Immature natural killer cell (primary cell): ENCODE measurements at places on chromosomes 5 and 9.

- DNase-seq: no peak
Measured at GRCh38 chr5:55104946-55105701, 2.7 kb downstream of the GZMA start.

DNA sequence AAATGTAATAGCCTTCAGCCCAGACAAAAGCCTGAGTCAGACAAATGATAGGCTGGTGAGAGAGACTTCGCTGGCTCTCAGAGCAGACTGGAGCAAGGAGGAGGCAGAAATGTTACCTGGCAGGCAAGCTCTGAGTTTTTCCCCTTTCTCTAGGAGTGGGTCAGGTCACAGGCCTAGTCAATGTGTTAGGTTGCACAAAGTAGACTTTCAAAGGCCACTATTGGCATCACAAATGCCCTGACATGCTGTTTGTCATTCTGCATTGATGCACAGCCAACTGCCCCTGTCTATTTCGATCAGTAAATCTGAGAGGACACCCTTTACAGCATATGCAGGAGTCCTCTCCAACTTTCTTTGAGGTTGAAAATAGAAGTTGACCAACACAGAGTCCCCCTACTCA is 15.5 kb upstream of the C1QTNF3 start:
- no peak for DNase-seq

DNA sequence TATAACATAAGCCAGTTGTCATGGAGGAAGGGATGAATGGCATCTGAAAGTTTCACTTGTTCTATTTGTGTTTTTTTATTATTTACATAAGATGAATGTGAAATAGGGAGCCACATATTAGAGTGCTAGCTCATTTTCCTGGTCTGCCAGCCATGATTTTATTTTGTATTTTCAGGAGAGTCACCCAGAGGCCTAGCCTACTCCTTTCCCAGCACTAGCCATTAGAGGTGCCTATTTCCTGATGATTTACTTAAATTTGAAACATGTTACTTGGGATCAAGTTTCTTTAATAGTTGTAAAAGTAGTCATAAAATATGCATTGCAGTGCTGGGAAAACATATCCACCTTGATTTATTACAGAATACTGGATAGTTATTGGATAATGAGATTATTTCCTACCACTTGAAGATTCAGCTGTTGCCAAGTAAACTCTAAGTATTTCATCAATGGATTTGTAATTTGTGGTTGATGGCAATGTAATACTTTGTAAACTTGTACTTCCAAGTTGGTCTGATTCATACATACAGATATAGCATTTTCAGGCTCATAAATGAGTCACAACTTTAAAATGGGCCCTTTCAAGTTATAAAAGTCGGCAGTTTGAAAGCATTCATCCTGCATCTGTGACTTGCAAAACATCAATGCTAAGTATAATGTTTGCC is 50.8 kb downstream of the KCNN2 start:
- no peak for DNase-seq

DNA sequence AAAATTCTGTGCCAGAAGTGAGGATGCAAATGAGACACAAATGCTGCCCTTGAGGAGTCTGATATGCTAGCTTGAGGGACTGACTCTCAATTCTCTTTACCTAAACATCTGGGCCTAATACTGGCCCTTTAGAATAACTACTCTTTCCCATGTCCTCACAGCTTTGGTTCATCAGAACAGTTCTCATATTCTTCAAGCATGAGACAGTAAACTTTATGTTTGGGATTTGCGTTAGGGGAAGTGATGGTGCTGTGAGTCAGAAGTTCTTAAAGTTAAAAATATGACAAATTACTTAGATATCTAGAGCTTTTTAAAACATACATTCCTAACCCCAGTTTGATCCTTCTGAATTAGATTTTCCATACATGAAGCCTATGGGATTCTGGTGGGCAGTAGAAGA is 665.0 kb upstream of the RGMB start:
- DNase-seq: no peak

DNA sequence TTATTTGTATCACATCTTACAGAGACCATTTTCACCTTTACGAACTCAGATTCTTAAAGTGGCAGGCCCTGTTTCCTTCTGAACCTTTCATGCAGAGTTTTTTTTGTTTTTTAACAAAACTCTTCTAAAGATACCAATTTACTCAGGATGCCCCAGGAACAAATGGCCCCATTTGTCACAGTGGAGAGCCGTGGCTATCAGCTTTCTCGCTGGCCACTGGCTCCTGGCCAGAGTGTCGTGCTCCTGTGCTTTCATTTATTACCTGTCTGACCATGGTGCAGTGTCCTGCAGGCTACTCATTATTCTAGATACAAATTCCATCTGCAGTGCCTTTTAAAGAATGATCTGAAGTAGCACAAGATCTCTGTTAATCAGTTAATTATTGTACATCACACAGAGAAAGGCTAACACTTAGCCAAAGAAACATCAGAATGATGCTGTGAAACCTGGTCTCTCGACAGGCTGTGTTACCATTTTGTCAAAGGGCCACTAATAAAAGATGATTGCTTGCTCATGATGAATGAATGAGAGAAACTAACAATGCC is 27.8 kb downstream of the ADRA1B start:
- DNase-seq: no peak

DNA sequence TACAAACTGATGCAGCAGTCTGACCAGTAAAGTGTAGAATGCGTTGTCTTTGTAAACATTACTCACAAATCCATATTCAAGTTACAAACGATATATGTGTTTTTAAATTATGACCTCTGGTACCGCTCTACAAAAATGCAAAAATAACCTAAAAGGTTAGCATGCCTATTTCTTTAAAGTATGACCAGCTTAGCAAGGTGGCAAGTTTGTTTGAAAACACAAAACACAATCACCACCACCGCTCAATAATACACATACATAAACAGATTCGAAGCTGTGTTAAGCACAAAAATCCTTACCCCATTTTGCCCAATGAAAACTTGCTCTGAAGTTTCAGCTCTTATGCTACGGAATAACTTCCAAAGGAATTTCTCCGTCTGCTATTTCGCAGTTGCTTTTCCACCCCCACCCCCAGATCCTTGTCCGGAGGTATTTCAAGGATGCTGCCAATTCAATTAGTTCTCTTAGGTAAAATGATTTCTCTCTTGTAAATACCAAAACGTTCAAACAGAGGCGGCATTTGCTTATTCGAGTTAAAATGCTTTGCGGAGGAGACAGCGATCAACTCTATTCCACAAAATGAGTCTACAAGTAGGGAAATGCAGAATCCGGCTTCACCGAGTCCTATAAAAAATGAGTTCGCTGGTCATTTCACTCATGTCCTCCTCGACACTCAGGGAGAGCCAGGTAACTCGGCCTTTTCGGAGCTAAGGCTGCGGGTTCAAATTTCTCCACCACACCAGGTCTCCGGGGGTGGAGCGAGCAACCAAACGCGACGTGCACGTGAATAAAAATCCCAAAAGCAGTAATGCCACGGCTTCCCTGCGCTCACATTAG is 1.2 kb downstream of the HOMER1 start:
- no peak for DNase-seq

GRCh38 chr5:172626031-172626581 is 15.0 kb upstream of the NEURL1B start:
- DNase-seq: no peak

GRCh38 chr9:129400971-129401622 is 219.8 kb downstream of the C9orf50 start:
- no peak for DNase-seq
